Fibroblast of pulmonary artery (primary cell): ENCODE measurements at places on chromosomes 3 and 15.

GRCh38 chr3:104526901-104527401, 839.8 kb upstream of the ALCAM start:
- DNase-seq, result no peak

- DNase-seq, result peak; percentile 63
Measured at GRCh38 chr3:70824773-70825172, 512.3 kb upstream of the MDFIC2 start.

DNA sequence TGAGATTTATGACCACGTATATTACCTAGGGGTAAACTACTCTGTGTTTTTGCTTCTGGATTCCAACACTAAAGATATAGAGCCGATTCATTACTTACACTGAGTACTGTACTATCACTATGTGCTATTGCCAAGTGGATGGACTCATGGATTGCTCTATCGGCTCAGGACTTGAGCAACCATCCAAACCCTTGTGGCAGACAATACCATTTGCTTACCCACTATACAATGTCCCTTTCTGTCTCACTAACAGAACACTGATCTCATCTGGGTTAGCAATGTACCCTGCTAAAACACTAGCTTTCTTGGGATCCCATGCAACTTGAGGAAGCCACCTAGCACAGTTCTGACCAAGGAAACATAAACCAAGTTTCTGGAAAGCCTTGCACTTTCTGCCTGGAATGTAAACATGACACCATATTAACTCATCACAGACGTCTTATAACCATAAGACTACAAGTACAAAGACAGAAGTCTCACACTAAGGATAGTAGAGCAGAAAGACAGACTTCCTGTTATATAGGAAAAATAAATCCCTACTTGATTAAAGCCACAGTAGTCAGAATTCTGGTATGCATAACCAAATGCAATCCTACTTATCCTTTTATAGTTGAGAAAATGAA, 38.6 kb downstream of the HACD2 start:
- peak; percentile 24 for DNase-seq

GRCh38 chr15:44193651-44194322, 1.3 kb downstream of the FRMD5 start:
- peak; percentile 58 for DNase-seq

DNA sequence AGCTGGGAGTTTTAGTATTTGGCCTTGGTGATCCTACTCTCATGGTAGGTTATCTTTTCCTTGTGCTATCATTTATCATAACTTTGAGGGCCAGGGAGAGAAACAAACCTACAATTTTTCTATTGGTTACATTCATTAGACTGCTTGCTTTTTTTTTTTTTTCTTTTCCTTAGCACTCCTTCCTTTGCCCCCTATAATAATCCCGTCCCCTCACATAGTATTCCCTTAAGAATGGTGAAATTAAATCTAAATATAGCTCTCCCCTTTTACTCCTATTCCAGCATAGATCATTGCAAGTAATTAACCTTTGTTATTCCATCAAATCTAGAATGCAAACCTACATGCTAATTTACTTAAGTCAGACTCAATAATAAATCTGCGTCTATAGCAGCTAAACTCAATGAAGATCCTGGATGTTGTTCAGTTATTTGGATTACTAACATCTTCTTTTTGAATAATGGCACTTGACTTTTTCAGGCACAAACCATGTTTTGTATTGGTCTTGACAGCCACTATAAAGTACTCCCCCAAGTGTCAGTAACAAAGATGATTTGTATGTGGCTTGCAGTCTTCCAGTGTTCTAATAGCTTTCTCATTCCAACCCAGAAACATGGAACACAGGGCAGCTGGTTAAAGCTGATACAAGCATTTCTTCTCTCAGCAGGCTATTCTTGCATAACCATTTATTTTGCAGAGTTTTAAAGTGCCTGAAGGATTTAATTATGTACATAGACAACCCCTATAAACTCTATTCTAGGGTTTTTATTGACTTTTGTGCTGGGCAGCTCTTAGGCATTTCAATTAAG, 420.6 kb downstream of the MECOM start:
- peak; percentile 62 for DNase-seq

DNA sequence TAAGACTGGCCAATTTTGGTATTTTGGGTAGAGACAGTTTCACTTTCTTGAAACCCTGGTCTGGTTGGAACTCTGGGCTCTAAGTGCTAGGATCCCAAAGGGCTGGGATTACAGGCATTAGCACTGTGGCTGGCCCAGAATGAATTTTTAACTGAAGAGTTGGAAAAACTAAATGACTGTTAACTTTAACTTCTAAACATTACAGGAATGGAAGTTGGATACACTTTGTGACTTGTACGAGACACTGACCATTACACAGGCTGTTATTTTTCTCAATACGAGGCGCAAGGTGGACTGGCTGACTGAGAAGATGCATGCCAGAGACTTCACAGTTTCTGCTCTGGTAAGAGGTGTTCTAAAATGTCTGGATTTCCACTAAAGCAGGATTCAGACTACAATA, 3.5 kb downstream of the EIF4A2 start:
- no peak for DNase-seq

DNA sequence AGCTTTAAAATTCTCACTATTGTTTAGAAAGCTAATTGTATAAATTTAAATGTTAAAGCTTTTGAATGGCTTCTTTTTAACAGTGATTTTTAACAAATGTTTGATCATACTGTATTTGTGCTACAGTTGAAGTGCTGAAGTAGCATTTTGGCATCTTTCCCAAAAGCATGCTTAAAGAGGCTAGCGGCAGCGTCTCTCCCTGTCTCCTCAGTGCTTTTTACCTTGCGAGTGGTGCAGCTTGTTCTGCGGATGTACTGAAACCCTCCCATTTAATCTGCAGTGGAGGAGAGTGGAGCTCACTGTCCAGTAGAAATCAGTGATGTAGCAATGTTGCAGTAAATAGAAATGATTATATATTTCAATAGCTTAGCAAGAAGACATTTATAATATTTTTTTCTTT, 43.7 kb downstream of the LRRC49 start:
- peak; percentile 12 for DNase-seq

GRCh38 chr3:28042707-28043106, 198.7 kb upstream of the CMC1 start:
- DNase-seq, result no peak

DNA sequence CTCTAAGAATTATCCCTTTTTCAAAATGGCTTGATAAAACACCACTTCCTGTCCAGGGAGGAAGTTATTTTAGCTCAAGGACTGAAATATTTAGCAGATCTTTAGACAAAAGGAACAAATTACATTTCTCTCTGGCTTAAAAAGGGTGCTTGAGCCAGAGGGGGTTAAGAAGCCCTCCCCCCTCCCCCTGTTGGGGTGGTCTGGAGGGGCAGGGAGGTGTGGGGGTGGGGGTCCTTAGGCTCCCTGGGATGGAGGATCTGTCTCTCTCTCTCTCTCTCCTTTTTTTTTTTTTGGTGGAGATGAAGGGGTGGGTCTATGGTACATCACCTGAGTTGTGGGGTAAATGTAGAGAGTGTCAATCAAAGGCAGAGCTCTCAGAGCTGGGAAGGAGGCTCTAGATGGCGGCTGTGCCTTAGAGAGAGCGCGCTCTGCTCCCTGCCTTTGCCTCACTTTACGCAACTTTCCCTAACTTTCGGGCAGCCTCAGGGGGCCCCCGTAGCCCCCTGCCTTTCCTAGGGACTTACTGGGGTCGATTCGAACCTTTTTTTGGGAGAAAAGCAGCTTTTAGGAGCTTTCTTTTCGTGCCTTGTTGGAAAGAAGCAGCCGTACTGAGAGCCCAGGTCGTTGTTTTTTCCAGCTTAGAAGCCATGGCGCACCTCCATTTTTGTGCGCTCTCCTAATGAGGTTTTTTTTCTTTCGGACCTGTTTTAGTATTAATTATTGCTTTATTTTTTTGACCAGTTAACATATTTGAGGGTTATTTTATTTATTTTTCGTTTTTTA, at the start of gene CHD2:
Gene CHD2 (plus strand): TSS at position 377 of the 783 bp plus-strand sequence. CDS start 914 bp downstream, outside the sequence.
- peak; percentile 87 for DNase-seq

DNA sequence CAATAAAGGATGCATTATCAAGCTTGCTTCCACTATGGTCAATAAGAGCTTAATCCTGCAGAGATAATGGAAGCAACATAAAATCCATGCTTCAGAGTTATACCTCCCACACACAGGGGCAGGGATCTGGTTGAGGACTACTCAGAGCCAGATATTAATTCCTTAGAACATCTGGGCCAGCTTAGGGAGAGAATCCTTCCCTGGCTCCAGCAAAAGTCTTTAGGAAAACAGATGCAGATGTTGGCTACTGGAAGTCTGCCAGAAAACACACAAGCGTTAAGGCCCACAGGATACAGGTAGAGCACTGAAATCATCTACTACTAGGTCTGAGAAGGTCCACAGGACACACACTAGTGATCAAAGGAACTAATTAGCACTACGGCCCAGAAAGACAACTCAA, 25.2 kb downstream of the TMEM202 start:
- no peak for DNase-seq

GRCh38 chr15:78170848-78171773, 21.9 kb downstream of the IDH3A start:
- no peak for DNase-seq

- DNase-seq, result no peak
Measured at GRCh38 chr3:125654526-125654925, 59.2 kb upstream of the OSBPL11 start.

GRCh38 chr3:28989646-28990089, 291.2 kb upstream of the RBMS3 start:
- DNase-seq, result no peak

- DNase-seq, result peak; percentile 44
Measured at GRCh38 chr15:81029414-81030300, 28.9 kb downstream of the TLNRD1 start.

DNA sequence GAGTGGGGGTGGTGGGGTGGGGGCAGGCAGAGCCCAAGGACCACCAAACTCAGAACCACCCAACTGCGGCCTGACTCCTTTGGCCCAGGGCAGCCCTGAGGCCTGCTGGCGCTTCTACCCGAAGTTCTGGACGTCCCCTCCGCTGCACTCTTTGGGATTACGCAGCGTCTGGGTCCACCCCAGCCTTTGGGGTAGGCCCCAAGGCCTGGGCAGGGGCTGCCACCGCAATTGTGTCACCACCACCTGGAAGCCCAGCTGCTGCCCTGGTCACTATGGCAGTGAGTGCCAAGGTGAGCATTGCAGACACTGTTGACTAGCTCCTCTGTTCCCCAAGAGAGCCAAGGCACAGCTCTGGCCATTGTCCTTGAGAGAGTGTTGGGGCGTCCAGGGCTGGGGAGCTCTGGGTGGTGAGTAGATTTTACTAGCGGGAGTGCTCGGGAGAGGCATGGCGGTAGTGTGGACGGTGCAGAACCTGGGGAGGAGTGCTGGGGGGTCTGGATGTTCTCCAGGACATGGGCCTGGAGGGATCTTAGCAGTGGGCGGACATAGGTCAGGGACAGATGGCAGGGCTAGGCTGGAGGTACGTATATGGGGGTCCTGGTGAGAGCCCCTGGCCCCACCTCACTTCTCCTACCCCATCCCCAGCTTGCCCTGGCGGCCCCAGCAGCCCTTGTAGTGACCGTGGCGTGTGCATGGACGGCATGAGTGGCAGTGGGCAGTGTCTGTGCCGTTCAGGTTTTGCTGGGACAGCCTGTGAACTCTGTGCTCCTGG, 12.8 kb downstream of the NT5DC2 start:
- no peak for DNase-seq

- no peak for DNase-seq
Measured at GRCh38 chr3:31942446-31942845, 38.6 kb downstream of the OSBPL10 start.

GRCh38 chr15:20646529-20647142, 105.0 kb upstream of the GOLGA6L6 start:
- no peak for DNase-seq

- no peak for DNase-seq
Measured at GRCh38 chr3:45904931-45905330, 18.6 kb downstream of the CCR9 start.

DNA sequence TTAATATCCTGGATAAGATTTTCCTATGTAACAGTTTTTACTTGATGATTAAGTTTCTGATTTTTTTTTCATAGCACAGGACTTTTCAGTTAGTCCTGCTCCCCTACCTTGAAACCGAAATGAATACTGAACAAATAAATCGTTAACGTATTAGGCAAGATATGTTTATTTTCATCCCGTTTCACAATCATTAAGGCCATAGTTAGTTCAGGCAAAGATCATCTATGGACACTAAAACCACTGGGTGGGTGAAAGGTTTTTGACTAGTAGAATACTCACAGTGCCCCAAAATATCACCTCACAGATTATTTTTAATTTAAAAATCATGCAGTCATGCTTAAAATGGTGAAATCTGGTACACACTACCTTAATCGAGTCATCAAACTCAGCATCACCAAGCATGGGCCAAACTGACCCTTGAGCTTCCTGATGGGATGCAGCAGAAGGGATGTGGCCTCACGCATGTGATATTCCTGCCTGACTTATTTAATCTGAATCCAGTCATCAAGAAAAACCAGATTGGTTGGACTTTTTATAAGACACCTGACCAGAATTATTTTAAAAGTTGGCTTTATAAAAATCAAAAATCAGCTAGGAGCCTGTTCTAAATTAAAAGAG, 365.0 kb downstream of the LPP start:
- DNase-seq, result no peak

DNA sequence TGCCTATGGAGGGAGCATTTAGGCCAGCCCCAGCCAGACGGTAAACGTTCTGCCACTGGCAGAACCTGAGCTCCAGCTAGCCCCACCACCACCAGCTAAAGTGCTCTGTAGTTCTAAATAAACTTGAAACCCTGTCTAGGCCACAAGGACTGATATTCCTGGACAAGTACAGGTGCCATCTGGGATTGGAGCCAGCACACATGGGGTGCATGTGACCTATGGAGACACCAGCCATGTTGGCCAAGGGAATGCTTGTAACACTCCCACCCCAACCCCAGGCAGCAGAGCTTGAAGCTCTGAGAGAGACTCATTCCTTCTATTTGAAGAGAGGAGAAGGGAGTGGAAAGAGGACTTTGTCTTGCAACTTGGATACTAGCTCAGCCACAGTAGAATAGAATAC, 284.5 kb upstream of the DCBLD2 start:
- DNase-seq, result no peak

- DNase-seq, result peak; percentile 85
Measured at GRCh38 chr15:73930371-73930770, 4.1 kb downstream of the LOXL1 start.

- peak; percentile 61 for DNase-seq
Measured at GRCh38 chr3:9915254-9916141, 1.4 kb upstream of the IL17RC start.

- DNase-seq, result peak; percentile 36
Measured at GRCh38 chr3:41000471-41000870, 198.8 kb upstream of the CTNNB1 start.

DNA sequence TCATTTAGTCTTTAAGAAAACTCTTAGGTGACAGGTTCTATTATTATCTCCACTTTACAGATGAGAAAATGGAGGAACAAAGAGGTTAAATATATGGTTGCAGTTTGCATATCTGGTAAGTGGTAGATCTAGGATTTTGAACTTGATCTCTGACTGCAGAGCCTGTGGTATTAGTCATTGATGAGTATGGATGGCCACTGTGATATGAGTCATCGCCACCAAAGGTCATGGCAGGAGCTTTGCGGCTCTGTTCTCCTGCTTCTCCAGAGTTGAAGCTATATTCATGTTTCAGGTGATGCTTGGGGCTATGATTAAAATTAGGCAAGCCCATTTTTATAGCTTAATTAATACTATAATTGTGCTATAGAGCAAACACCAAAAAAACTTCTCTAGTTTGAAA, 306.2 kb upstream of the DPPA4 start:
- DNase-seq, result peak; percentile 11
